Hindlimb muscle (tissue), 1 donor: ENCODE measurements at places on chromosomes 1 and 21. TPM values are rescaled to one million over a fixed set of nuclear protein-coding genes. Genes with fewer than 3 reads are reported as not detected.

DENND2C gene
- 10.1 TPM for polyA plus RNA-seq

KCNA3 gene
- polyA plus RNA-seq, result 0.18 TPM

PACC1 gene
- 6.5 TPM for polyA plus RNA-seq

GRCh38 chr1:55718758-55719671 lies 503.9 kb upstream of the USP24 start:
- peak; percentile 61 for DNase-seq

GRCh38 chr1:40692429-40692895 lies 958 bp downstream of the NFYC start:
- peak; percentile 22 for DNase-seq

- DNase-seq, result peak; percentile 71
Measured at GRCh38 chr1:202599669-202600431, 110.4 kb downstream of the SYT2 start.

GRCh38 chr1:198892065-198892464 lies 253.2 kb downstream of the PTPRC start:
- peak; percentile 49 for DNase-seq

DNA sequence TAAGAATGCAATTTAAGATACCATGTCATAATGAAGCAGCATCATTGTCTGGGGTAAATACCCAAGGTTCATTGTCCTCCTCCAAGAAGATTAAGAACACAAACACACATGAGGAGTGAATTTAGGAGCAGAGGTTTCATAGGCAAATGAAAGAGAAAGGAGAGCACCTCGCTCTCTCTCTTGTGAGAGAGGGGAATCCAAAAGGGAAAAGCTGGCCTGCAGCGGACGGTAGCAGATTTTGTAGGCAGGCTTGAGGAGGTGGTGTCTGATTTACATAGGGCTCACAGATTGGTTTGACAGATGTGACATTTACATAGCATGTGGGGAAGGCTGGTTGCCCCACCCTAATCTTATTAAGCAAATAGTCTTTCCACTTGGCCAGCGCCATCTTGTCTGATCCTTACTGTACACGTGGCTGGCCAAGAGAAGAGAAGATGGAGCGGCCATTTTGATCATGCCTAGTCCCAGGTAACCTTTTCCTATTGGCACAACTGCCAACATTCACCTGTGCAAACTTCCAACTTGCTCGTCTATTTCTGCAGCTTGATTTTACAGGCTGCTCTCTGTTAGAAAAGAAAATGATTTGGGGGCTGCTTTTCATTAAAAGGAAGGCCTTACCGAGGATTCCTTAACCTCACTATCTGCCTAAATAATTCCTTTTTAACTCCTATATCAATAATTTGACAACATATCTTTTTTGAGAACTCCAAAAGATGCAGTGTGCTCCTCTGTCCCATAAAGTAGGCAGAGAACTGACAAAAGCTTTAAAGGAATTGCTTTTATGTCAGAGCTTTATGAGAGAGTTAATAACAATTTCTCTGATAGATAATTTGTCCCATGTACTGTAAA lies 16.0 kb upstream of the LRRC7 start:
- DNase-seq, result no peak

DNA sequence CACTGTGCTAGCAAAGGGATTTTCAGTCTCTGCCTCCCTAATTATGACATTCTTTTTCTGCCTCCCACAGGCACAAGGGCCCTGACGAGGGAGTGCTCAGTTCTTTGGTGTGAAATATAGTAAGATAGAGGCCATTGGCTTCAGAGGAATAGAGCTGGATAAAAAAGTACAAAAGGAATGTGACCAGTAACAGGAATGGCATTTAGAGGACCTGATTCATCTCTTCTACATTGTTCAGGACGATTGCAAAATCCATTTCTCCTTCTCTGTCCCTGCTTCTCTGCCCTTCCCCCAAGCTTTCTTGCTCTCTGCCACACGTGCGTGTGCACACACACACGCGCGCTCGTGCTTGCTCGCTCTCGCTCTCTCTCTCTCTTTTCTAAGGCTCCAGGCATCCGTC lies 668.2 kb downstream of the KIF26B start:
- DNase-seq, result no peak
